ENCODE measurements at places on chromosomes 4 and X. TPM values are rescaled to one million over a fixed set of nuclear protein-coding genes. Genes with fewer than 3 reads are reported as not detected.

PRRG1 gene
- polyA plus RNA-seq = 5.4 TPM

GSPT2 gene
- 4.5 TPM for polyA plus RNA-seq

KCND1 gene
- 1.0 TPM for polyA plus RNA-seq

ADAM29 gene
- not detected for polyA plus RNA-seq

RXFP1 gene
- polyA plus RNA-seq = 0.07 TPM

FGFBP1 gene
- 1.6 TPM for polyA plus RNA-seq

ATP6AP2 gene
- 24.1 TPM for polyA plus RNA-seq

GPR173 gene
- 0.42 TPM for polyA plus RNA-seq

NEUROG2 gene
- polyA plus RNA-seq = not detected

CTAG1A gene
- polyA plus RNA-seq = not detected

MMRN1 gene
- polyA plus RNA-seq = 4.5 TPM

FAAH2 gene
- polyA plus RNA-seq = 0.22 TPM

SPACA5 gene
- polyA plus RNA-seq = 0.15 TPM

Measured in adipose tissue (tissue), 3 donors.